ENCODE measurements at places on chromosomes 1 and 21.
A peak's percentile ranks its signal among the peaks of the same experiment; 100 is the strongest.

- no peak for DNase-seq
Observed at GRCh38 chr1:224864006-224864405, 65.5 kb upstream of the DNAH14 start.

DNA sequence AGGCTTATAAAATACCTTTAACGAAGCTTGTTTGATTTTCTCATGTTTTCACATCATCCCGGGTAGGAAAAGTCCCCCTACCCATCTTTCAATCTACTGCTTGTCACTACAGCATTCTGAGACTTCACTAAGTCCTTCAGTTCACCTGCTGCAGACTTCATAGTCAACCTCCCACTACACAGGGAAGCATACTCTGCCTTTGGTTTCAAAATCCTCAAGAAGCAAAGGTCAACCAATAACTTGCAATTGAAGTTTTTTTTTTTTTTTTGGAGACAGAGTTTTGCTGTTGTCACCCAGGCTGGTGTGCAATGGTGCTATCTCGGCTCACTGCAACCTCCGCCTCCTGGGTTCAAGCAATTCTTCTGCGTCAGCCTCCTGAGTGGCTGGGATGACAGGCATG is 4.7 kb upstream of the PTPN22 start:
- no peak for DNase-seq

DNA sequence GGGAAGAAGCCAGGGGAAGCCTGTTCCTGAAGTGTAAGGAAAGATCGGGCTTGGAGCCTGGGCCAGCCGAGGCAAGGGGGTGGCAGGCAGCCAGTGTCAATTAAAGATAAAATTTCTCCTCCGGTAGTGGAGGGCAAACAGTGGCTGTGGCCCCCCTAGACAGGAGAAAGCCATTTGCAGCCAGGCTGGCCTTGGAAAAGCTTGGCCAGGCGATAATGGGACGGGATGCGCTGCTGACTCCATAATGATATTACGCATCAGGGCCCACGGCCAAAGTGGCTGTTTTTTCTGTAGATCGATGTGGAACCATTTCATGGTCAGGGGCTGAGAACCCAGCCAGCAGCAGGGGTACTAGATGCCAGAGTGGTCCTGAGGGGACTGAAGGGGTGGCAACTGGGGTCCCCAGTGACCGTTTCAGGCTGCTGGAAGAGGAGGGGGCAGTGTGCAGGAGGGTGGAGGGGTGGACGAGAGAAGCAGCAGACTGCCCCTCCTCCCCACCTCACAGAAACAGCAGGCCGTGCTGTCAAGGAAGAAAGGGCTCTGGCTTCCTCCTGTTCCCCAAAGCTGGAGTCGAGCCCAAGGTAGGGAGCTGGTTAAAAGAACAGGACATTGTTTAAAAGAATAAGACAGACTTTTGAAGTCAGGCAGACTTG is 25.2 kb downstream of the KCNC4 start:
- DNase-seq, result no peak

- peak; percentile 48 for DNase-seq
Observed at GRCh38 chr1:99707535-99708142, 58.8 kb downstream of the FRRS1 start.

GRCh38 chr1:41598325-41598724 is 113.8 kb upstream of the EDN2 start:
- DNase-seq, result no peak

- DNase-seq, result no peak
Observed at GRCh38 chr21:29775462-29775861, 164.3 kb downstream of the GRIK1 start.

- DNase-seq, result no peak
Observed at GRCh38 chr1:46689356-46689755, 17.7 kb downstream of the TEX38 start.
